ENCODE measurements at places on chromosomes 12 and 14.

- no peak for DNase-seq
Observed at GRCh38 chr12:13099066-13099843, 4.2 kb downstream of the GSG1 start.

DNA sequence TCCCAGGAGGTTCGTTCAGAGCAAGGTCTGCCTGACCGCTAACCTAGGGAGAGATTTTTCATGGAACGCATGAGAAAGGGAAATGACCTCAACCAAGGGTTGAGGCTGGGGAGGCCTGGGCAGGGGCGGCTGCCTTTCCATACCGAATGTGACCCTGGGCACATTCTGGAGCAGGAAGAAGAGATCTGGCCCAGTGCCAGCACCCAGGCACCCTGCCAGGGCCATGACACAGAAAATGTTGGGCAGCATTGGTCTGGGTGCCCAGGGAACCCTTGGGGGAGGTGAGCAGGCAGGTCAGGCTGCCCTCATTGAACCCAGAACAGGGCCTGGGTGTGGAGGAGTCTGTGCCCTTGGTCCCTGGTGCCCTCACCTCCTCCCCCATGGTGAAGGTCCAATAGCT is 106.8 kb downstream of the CALM1 start:
- DNase-seq: no peak

DNA sequence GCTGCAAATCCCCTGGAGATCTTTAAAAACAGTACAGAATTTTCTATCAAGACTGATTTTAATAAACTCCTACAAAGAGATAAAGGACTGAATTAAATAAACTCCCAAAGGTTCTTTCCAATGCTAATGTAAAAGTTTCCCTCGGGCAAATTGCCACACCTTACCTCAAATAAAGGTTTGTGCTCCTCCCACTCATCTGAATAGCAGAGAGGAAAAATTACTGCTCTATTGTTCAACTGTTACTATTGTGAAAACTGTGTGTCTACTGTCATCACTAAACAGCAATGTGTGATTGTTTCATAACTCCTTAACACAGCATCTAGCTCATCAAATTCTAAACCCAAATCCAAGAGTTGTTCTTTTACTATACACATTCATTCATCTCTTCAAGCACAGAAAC is 3.2 kb downstream of the SPTLC2 start:
- no peak for DNase-seq

DNA sequence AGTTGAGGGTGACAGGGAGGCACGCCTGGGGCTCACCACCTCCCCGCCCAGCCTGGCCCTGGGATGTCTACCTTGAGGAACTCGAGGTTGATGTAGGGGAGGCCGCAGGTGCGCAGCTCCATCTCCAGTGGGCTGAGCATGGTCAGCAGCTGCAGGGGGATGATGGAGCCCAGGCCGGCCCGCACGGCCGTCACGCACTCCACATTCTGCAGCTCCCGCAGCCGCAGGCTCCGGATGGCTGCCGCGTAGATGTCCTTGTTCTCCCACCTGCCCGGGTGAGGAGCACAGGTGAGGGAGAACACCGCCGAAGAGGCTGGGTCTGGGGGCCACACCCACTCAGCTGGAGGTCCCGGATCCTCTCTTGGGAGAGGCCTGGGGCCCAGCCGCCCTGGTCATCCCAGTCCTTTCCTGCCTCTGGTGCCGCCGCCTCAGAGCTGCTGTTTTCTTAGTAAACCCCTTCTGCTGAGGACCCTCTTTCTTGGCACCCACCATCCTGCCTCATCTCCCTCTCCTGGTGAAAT is 38.2 kb downstream of the TRAFD1 start:
- DNase-seq: no peak

DNA sequence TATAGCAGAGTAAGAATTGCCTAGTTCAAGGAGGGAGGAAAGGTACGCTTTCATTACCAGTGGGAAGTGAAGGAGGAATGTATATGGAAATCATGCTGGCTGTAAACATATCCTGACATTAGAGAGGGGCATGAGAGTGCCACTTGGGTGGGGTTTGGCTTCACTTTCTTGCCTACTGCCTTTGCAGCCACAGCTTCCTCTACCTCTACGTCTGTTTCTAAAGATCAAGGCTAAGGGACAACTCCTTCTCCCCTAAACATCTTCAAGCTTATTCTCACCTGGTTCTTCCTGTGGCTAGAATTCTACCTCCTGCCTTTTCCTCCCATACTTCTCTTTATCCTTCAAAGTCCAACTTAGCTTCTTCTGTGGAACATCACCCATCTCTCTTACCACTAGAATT is 58.0 kb downstream of the SUSD6 start:
- no peak for DNase-seq

GRCh38 chr12:113577464-113578129 is 105.9 kb upstream of the LHX5 start:
- no peak for DNase-seq

- no peak for DNase-seq
Observed at GRCh38 chr14:68316078-68316868, 476.6 kb downstream of the ZFP36L1 start.

GRCh38 chr12:1758887-1759286 is 61.5 kb upstream of the LRTM2 start:
- no peak for DNase-seq

DNA sequence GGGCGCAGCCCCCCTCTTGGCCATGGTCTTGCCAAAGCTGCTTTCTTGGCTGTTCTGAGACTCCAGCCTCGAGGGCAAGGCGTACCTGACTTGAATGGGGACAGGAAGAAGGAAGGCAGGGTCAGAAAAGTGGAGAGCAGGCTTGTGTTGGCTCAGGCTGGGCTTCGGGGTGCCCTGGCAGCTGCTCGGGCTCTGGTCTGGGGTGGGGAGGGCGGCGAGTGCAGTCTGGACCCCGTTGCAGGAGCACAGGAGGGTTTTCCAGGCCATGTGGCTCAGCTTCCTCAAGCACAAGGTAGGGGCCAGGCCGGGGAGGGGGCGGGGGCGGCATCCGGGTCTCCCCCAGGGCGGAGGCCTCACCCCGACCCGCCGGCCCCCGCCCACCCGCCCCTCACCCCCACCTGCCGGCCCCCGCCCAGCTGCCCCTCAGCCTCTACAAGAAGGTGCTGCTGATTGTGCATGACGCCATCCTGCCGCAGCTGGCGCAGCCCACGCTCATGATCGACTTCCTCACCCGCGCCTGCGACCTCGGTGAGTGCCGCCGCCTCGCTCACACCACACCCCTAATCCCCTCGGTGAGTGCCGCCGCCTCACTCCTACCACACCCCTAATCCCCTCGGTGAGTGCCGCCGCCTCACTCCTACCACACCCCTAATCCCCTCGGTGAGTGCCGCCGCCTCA is 4.2 kb downstream of the NOC4L start:
- DNase-seq: no peak

DNA sequence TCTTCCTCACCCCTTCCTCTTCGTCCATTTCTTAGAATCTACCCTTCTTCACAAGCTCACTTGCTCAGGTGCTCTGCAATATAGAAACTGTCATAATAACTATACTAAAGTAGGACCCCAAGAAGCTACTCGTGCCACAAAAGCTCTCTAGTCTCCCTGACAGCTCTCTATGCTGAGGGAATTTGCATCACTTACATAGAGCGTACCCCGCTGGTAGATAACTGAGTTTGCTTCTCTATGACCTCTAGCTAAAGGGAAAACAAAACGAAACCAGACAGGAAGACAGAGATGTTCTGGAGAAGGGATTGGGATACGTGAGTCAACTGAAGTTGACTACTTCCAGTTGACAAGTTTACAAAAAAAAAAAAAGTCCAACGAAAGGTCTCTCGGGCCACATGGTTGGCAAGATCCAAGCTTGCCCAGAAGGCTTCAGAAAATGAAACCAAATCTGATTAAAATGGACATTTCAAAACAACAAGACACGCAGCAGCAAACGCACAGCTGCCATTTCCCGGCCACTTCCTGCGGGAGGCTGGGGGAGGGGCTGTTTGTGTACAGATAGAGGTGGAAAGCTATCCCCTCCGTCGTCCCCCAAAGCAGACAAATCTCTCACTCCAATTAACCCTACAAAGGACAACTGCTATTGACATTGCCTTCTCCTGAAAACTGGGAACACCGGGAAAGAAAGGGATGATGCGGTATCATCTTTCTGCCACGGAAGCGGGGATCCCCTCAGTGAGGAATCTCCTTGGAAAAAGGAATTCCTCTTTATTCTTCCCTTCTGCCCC is 1.3 kb downstream of the BAZ2A start:
- peak; percentile 56 for DNase-seq

- no peak for DNase-seq
Observed at GRCh38 chr12:76299536-76300296, 48.5 kb downstream of the BBS10 start.

DNA sequence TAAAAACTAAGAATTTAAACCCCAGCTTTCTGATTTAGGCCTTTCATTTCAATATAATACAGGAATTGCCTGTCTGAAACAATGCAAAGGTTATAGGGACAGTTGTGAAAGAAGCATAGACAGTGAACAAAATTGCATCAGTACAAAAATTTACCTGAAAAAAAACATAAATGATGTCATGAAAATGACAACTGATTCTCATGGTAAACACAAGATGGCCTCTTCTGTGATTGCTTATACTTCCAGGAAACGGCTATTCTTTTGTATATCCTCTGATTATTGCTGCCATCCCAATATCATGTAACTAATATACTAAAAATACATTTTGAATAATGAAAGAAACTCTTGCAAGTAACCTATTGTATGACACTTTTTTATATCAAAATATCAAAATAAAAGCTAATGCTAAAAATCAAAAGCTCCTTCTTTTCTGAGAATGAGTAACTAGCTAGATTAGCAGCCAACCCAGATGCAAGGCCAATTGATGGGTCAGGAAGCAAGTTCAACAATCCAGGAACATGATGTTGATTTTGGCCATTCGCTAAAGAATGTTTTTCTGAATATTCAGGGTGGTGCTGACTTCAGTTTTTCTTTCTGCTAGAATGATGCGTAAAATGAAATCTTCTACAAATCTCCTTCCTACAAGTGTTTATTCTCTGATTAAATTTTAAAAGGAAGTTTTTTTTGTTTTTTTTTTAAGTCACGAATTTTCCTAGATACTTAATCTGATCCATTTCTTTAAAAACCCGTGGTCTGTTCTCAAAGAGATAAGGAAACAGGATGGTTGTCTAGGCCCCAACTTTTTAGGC is 83.6 kb downstream of the ALX1 start:
- DNase-seq: no peak

- DNase-seq: no peak
Observed at GRCh38 chr12:46360908-46361666, 11.5 kb downstream of the SLC38A2 start.

DNA sequence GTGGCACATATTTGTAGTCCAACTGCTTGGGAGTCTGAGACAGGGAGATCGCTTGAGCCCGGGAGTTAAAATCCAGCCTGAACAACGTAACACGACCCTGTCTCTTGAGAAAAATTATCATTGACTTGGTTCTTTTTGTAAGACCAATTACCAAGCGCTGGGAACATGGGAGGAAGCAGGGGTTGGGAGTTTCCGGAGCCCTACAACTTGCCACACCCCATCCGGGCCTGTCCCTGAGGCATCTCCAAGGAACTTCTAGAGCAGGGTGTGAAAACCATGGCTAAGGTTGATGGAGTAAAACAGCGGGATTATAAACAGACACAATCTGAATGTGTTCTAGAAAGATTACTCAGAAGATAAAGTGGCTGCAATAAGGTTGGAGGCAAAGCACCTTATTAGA is 10.3 kb downstream of the PLXNC1 start:
- no peak for DNase-seq

DNA sequence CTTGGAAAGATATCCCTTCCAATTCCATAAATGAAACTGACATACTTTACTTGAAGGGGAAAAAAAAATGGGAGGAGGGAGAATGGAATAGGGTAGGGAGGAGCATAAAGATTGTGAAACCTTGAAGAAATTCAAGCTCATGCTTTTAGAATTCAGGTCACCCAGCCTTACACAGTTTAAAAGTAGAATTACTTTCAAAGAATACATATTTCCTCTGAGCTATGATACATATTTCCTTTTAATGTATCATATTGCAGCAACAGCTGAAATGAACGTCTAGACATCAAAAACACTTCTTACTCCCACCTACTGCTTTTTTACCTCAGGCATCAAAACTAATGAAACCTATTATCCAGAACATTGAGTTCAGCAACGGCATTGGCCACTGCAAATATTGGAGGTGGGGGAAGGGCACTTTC is 156.0 kb downstream of the MED13L start:
- no peak for DNase-seq

DNA sequence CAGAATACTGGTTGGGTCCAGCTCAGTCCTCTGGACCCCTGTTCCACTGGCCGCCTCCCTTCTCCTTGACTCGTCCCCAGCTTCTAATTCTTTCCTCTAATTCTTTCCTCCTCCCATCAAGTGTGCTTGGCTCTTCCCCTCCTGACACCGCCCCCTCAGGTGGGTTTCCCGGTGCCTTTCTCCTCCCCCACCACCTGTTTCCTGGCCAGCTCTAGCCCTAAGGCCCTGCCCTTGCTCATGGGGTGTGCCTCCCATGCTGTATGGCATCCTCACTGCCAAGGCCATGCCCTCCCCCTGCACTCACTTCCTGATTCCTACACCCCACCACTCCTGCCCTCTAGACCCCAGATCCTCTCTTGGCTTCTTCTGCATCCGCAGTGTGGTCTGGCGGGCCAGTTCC is 12.1 kb upstream of the EML1 start:
- DNase-seq: no peak

DNA sequence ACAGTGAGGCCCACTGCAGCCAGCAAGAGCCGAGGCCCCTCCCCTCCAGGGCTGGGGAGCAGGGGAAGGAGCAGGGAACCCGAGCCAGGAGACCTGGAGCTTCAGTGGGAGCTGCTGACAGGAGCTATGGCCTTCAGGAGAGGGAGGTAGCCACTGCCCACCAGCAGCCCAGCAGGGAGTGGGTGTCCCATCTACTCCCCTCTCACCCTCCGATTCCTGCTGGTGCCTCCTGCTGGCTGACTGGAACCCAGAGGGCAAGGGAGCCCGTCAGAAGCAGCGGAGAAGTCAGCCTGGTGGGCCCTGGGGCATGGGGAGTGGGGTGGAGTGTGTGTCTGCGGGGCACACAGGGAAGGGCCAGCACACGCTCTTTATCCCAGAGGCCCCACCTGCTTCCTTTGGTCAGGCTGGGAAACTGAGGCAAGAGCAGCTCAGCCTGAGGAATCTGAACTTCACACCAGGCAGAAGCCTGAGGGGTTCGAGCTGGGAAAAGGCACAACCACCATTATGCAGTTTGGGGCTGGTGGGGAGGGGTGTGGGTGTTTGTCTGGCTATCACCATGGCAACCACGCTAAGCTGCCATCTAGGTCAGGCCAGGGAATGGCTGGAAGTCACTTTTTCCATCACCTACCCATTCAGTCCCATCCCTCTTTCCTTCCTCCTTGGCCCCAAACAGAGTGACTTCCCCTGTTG is 36.8 kb upstream of the PLEKHG6 start:
- DNase-seq: no peak

- no peak for DNase-seq
Observed at GRCh38 chr12:113274848-113275247, 53.6 kb downstream of the TPCN1 start.

DNA sequence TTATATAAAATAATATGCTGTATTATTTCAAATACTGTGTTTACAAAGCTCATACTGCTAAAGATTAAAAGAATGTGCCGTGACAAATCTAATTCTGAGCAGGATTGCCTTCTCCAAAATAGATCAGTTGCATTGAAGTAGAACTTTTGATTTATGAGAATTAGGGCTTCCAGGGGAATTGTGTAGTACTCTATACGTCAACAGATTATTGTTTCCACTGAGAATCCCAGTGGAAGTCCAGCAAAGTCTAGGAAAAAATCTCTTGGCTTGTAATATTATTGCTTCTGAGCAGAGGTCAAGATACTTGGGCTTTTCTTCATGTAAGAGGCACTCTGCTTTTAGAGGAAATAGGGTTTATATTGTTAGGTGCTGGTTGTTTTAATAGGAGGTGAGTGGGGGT is 133.9 kb downstream of the TRHDE start:
- no peak for DNase-seq
